Suppressor macrophage treated with lipopolysaccharide for 1 hour (primary cell): ENCODE measurements at places on chromosomes 7 and 10.

DNA sequence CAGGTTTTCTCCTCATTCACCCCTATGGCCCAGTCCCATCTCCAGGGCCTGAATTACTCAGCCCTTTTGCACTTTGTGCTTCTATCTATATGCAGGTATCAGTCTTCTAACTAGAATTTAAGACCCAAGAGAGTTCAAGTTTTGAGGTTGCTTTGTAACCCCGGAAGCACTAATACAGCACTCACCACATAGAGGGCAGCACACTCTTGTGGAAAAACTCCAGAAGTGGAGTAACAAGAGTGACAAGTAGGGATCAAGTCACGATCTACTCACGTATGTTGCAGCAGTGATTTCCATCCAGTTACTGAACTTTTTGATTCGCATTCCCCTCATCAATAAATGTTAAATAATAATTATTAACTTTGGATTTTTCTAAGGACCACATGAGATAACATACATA lies 151.0 kb downstream of the CHCHD3 start:
- no peak for DNase-seq

DNA sequence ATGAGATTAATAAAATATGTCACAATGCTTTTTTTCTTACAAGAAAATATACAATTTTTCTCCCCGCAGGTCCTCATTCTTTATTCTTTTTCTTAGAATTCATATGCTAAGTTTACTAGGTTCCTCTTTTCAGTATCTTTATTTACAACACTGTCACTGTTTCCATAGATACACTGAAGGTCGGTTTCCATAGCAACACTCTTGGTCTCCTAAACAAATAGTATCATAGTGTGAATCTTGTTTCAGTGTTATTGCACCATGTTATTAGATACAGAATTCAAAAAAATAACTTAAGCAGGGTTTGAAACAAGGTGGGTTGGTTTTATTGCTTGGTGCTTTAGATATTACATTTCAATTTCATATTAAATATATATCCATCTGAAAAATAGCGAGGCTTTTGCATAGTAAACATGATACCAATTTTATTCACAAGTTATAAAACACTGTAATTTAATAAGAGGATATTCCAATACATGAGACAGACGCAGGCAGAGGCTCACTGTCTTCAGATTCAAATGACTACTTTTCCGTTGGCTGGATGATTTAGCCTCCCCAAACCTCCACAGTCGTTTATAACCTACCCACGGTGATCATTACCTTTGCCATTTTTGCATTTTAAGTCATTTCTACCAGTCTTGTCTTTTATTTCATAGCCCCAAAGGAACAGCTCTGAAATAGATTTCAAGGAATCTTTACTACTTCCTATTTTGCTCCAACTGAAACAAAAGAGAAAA lies 88.9 kb upstream of the KLF6 start:
- peak; percentile 99 for DNase-seq

GRCh38 chr7:139080905-139081304 lies 28.6 kb downstream of the ZC3HAV1 start:
- no peak for DNase-seq

- DNase-seq, result no peak
These were observed 29.1 kb downstream of the FOXL3 start for GRCh38 chr7:318878-319661.

GRCh38 chr10:78255796-78256638 lies 222.4 kb downstream of the RPS24 start:
- DNase-seq, result peak; percentile 90

GRCh38 chr10:11135709-11136108 lies 118.0 kb downstream of the CELF2 start:
- DNase-seq, result no peak

DNA sequence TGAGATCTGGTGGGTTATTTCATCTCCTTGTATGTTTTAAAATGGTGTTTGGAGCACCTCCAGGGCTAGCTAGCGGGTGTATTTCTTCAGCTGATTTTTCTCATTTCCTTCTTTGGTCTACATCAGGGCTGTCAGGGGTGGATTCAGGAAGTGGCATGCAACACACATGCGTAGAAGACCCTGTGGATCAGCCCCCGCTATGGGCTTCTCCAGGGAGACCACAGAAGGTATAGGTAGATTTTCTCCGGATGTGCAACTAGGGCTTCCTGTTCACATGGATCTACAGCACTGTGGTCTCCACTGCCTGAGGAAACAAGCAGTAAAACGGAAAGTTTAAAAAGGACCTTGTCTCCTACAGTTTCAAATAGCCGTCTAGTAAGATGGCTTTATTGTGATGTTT lies 10.4 kb downstream of the NUB1 start:
- DNase-seq, result peak; percentile 54

- DNase-seq, result peak; percentile 40
These were observed 53.6 kb downstream of the VPS41 start for GRCh38 chr7:38855386-38855785.

DNA sequence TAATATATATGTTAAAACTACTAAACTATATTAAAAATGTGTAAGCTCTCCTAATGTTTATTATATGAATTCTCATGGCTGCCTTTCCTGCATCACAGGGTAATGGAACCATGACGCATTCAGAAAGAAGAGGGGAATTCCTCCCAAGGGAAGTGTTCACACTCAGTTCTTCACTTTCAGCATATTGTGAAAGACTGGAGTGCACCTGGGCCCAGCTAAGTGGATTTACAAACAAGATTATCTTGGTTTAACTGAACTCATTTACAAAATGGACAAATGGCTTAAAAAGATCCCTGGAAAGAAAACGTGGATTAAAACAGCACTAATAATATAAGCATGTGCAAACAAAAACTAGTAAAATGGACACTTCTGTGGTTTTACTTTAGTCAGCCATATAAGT lies 149.8 kb downstream of the DOCK4 start:
- peak; percentile 89 for DNase-seq

GRCh38 chr7:44057849-44058758 lies 7.3 kb downstream of the PGAM2 start:
- no peak for DNase-seq
